ENCODE measurements at places on chromosomes 6 and 20.

DNA sequence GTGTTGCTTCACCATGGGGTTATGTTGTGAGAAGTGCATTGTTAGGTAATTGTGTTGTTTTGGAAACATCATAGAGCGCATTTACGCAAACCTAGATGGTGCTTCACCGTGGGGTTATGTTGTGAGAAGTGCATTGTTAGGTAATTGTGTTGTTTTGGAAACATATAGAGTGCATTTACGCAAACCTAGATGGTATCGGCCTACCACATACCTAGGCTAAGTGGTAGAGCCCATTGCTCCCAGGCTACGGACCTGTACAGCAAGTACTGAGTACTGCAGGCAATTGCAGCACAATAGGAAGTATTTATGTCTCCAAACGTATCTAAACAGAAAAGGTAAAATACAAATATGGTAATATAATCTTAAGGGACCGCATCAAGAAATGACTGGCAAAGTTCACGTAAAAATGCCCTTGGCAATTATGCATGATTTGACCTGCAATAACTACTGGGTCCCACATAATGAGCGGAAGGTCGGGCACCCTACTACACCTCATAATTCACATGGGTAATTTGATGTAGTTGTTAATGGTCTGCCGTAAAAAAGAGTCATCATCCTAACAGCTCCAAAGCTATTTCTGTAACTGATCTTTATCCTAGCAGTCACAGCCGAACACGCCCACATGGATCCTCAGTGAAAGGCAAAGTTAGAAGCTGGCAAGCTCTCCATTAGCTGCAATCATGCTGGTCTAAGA lies 76.0 kb downstream of the RSPH3 start:
- no peak for DNase-seq

- DNase-seq, result no peak
These were observed 7.5 kb downstream of the CCM2L start for GRCh38 chr20:32017711-32018251.

DNA sequence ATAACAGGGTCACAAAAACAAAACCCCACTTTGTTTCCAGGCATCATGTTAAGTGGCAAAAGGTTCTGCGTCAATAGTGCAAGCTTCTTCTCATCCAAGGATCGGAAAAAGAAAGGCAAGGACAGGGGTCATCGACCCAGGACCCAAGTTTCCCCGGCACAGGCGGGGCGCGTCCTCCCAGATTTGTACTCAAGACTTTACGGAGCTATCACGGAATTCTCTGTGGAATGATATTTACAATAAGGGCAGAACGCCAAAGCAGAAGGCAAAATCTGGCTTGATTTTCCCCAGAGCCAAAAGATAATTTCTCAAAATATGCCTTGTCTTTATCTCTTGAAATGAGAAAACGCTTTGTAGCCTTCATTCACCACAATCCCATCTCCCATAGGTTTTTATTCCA lies 25.5 kb downstream of the PDE10A start:
- no peak for DNase-seq

GRCh38 chr6:147159536-147160374 lies 44.5 kb upstream of the STXBP5 start:
- DNase-seq, result no peak

GRCh38 chr6:106220485-106220884 lies 105.1 kb downstream of the ATG5 start:
- DNase-seq, result no peak

GRCh38 chr6:37530297-37530696 lies 30.6 kb upstream of the CCDC167 start:
- no peak for DNase-seq
